ENCODE measurements at places on chromosomes 7 and 10. TPM values are rescaled to one million over a fixed set of nuclear protein-coding genes. Genes with fewer than 3 reads are reported as not detected.

MARVELD1 gene
- 40.8 TPM for total RNA-seq

GIMAP8 gene
- total RNA-seq, result 13.6 TPM

ADARB2 gene
- not detected for total RNA-seq

ADCK2 gene
- total RNA-seq, result 28.9 TPM

MLXIPL gene
- total RNA-seq, result 4.6 TPM

ANKRD2 gene
- 1.1 TPM for total RNA-seq

SPDYE2B gene
- total RNA-seq, result not detected

FRA10AC1 gene
- total RNA-seq, result 29.1 TPM

CCDC146 gene
- 11.7 TPM for total RNA-seq

GPR37 gene
- 1.6 TPM for total RNA-seq

GJD4 gene
- total RNA-seq, result not detected

HOXA4 gene
- 9.4 TPM for total RNA-seq

SH2D4B gene
- total RNA-seq, result not detected

DOCK4 gene
- 37.9 TPM for total RNA-seq

NPVF gene
- not detected for total RNA-seq

RBM20 gene
- 0.68 TPM for total RNA-seq

PDGFA gene
- 31.5 TPM for total RNA-seq

AKR1E2 gene
- total RNA-seq, result 10.3 TPM

CYP51A1 gene
- 96.3 TPM for total RNA-seq

WNT2 gene
- 2.2 TPM for total RNA-seq

TRIM50 gene
- total RNA-seq, result not detected

MSS51 gene
- 3.0 TPM for total RNA-seq

TLX1 gene
- not detected for total RNA-seq

SLC26A5 gene
- total RNA-seq, result 6.2 TPM

ANKMY2 gene
- 25.1 TPM for total RNA-seq

GATA3 gene
- 310 TPM for total RNA-seq

SNX10 gene
- total RNA-seq, result 2.6 TPM

AMPH gene
- total RNA-seq, result 2.1 TPM

GAD2 gene
- total RNA-seq, result not detected

THSD7A gene
- total RNA-seq, result 21.6 TPM

EN2 gene
- total RNA-seq, result not detected

CCL26 gene
- total RNA-seq, result 1.1 TPM

TRIL gene
- total RNA-seq, result 1.6 TPM

Data from ureter (tissue), 1 donor.